Anterior cingulate cortex (tissue), 58 donors: ENCODE measurements at places on chromosomes 5 and 9.

DNA sequence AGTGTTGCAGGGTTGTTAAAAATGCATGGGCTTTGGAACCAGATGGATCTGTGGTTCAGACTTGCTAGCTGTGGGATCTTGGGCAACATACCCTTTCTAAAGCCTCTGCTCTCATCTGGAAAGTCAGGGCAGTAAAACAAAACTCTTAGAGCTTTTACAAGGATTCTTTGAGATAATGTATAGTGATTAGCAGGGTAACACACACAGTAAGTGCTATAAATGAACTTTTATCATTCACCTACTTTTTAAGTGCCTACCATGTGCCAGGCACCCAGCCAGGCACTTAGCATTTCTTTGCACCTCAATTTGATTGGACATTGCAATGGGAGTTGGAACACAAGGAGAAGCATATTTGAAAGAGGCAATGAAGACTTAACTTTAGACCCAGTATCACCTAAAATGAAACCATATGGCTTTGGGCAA, 208.6 kb upstream of the PAPPA start:
- no peak for DNase-seq

- no peak for DNase-seq
Observed at GRCh38 chr9:113380869-113381378, 4.1 kb upstream of the HDHD3 start.

DNA sequence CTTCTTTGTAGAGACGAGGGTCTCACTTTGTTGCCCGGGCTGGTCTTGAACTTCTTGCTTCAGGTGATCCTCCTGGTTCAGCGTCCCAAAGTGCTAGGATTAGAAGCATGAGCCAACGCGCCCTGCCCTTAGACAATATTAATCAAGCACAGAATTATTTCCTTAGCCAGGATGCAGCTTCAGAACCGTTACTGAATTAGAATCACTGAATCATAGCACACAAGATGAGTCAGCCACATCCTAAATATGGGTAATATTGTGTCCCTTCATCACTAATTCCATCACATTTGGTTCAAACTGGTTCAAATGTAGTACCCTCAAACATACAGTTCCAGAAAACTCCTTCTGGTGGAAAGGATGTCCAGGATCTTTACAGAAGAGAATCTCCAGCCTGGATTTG, 82.7 kb downstream of the BNC2 start:
- DNase-seq = no peak

DNA sequence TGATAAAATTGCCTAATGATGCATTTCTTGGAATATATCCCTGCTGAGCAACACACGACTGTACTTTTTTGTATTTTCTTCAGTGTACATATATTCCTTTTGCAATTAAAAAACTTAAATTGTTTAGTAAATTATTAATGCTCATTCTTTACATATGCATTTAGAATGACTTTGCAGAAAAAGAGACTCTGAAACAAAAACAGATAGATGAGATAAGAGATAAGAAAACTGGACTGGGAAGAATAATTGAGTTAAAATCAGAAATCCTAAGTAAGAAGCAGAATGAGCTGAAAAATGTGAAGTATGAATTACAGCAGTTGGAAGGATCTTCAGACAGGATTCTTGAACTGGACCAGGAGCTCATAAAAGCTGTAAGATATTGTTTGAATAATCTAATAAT, 32.7 kb downstream of the RAD50 start:
- no peak for DNase-seq

- no peak for DNase-seq
Observed at GRCh38 chr5:38551030-38552017, 5.1 kb downstream of the LIFR start.

- DNase-seq = no peak
Observed at GRCh38 chr9:117044241-117044640, 357.1 kb downstream of the TRIM32 start.

DNA sequence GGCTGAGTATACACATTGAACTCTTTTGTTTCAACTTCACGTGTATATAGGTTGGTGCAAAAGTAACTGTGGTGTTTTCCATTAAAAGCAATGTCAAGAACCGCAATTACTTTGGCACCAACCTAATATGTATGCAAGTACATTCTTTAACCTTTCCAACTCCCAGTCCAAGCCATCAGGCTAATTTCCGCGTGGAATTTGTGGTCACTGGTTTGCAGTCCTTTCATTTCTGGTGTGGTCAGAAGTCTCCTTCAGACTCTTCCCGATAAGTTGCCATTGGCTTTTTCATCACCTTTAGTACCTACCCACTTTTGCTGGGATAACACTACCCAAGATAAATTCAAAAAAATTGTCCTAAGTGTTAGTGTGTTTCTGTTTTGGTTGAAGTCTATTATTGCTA, 84.0 kb downstream of the RGS3 start:
- DNase-seq = no peak

DNA sequence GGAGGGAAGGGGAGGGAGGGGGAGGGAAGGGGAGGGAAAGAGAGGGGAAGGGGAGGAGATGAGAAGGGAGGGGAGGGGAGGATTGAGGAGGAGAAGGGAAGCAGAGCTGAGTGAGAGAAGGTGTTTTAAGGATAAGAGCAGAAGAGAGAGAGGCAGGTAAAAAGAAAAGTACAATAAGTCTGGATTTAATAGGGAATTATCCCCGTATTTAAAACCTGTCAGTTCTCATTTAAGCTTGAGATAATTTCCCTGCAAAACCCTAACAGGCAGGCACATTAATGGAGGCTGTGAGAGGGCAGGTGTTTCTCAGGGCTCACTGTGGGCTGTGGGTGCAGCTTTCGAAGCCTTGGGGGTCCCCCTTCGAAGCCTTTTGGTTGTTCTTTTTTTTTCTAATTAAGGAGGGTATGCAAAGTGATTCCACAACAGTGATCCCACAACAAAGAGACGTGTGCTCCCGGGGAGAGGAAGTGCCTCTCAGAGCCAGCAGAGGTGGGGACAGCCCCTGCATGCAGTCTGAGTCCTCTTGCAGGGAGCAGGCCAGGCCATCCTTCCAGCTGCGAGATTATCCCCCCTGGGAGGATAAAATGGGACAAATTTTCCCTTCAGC, 317.9 kb upstream of the IRX1 start:
- DNase-seq = no peak
